ENCODE measurements at places on chromosomes 5 and 9.
A peak's percentile ranks its signal among the peaks of the same experiment; 100 is the strongest.

GRCh38 chr5:120614531-120615180 is 150.6 kb downstream of the PRR16 start:
- no peak for DNase-seq

DNA sequence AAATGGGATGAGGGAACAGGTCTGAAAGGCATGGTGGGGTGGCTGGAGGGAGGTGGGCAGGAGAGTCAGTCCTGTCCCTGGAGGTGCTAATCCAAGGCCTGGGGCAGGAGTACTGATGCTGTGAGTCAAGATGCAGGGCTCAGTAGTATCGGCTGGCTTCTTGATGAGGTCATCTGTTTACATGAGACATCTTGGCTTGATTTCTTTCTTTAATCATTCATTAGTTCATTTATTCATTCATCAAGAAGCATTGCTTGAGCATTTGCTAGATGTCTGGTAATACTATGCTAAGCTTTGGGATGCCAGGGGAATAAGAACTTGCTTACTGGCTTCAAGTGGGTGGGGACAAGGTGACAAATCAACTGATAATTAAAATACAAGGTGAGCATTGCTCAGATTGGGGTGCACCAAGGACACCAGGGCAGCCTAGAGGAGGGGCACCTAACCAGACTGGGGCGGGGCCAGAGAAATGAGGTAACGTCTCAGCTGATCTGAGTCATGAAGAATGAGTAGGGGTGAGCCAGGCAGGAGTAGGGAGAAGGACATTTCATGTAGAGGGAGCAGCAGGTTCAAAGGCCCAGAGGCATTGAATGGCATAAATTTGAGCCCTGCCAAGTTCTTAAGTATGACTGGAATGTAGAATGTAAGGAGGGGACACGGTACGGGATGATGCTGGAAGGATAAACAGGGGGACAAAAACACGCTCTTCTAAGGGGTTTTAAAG is 88.8 kb downstream of the EGFLAM start:
- DNase-seq, result no peak

- DNase-seq, result no peak
Observed at GRCh38 chr5:112854651-112855050, 6.4 kb upstream of the SRP19 start.

- no peak for DNase-seq
Observed at GRCh38 chr5:79302454-79302853, 66.5 kb downstream of the JMY start.

GRCh38 chr5:97181856-97182545 is 1.0 kb downstream of the RIOK2 start:
- DNase-seq, result no peak

GRCh38 chr5:10286162-10286861 is 21.4 kb downstream of the CMBL start:
- no peak for DNase-seq

DNA sequence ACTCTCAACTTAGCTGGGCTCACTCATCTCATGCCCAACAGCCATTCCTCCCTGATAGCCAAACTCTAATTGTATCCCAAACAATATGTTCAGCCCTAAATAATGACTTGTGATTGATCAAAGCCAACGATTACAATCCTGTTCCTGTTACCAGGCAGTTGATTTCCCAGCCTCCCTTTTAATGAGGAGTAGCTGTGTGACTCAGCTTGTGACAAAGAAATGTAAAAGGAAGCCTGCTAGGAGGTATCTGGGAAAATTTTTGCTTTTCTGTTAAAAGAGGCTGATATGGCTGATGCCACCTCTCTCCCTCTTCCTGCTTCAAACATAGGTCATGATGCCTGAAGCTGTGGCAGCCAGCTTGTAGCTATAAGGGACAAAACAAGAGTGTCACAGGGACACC is 19.6 kb upstream of the ENC1 start:
- DNase-seq, result no peak

DNA sequence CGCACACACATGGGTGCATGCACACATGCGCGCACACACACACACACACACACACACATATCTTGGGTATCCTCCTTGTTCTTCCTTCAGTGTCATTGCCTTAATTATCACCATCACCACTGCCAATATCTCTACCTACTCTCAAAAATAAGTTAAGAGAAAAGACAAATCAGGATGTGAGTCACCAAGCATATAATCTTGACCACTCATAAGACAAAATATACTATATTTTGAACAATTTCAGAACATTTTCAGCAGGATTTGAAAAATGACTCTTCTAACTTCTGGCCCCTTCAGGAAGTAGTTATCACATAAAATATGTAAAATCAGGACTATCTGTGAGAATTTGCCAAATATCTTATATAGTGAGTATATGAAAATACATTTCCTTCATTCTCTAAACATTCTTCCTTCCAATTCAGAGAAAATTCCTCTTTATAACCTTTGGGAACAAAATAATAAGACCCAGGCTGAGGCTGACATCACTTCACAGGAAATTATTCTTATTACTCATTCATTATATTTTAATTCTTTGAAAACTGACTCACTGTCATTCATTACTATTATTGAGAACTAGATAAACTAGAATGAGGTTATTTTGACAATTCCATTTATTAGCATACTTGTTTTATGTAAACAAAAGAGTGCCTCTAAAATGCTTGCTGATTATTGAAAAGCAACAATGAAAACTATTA is 772.0 kb upstream of the ACO1 start:
- DNase-seq, result no peak

- no peak for DNase-seq
Observed at GRCh38 chr9:98225015-98225442, 30.4 kb downstream of the TBC1D2 start.

DNA sequence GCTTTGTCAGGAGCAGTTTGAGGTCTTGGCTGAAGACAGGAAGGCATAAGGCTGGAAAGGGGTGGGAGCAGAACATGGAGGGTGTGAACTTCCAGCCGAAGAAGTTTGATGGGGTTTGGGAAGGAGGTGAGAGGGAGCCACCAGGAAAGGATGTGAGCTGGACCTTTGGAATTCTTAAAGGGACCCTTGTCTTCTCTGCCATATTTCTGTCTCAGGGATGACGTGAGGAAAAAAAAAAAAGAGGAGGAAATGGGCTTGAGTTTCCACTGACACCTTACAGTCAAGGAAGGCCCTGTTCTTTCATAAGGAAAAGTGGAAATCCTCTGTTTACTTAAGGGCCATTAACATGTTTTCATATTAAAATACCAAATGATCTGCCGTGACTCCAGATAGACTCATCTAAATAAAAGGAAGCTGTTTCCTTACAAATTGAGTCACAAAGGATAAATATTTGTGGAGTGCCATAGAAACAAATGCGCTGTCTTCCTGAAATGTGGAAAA is 132.1 kb downstream of the PALM2AKAP2 start:
- no peak for DNase-seq

GRCh38 chr5:97480313-97480712 is 297.3 kb upstream of the RIOK2 start:
- DNase-seq, result no peak

DNA sequence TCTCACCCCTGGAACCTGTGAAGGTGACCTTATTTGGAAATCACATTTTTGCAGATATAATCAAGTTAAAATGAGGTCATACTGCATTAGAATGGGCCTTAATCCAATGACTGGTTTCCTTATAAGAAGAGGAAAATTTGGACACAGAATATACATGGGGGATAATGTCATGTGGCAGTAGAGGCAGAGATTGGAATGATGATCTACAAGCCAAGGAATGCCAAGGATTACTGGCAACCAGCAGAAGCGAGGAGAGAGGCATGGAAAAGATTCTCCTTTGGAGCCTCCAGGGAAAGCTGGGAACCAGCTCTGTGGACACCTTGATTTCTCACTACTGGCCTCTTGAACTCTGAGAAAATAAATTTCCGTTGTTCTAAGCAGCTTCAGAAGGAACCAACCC is 20.2 kb upstream of the CEP78 start:
- DNase-seq, result no peak

DNA sequence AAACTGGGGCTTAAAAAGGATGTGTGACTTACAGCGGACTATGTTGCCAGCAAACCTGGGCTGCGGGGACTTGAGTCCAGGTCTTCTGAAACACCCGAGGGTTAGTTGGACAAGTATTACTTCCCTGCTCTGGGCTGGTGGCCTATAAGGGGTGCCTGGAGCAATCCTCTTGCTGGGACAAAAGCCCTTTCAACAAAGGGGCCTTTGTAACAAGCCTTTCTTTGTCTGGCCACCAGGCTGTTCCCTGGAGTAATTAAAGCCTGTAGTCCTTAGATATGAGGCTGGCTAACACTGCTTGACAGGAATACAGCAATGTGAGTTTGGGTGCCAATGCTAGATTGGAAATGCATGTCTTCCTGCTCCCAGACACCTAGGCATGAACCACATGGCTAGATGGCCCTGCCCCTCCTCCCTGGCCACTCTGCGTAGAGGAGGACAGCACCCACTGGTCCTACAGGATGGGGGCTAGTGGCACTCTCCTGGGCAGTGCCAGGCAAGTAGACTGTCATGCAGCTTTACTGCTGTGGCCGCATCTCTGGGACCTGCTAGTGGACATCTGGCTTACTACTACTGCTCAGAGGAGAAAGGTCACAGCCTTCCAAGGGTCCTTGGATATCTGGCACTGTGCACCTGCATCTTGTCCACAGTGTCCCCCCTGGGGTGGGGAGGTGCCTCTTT is 343.1 kb downstream of the ZSWIM6 start:
- DNase-seq, result no peak

GRCh38 chr5:93359296-93359959 is 221.6 kb downstream of the NR2F1-AS1 start:
- DNase-seq, result no peak

- DNase-seq, result no peak
Observed at GRCh38 chr5:146345240-146345577, 6.6 kb downstream of the POU4F3 start.

- DNase-seq, result no peak
Observed at GRCh38 chr9:95182854-95183563, 134.5 kb downstream of the FANCC start.

- DNase-seq, result no peak
Observed at GRCh38 chr9:134053401-134053871, 14.4 kb downstream of the BRD3 start.

GRCh38 chr5:125409861-125410536 is 663.6 kb upstream of the ZNF608 start:
- DNase-seq, result no peak

DNA sequence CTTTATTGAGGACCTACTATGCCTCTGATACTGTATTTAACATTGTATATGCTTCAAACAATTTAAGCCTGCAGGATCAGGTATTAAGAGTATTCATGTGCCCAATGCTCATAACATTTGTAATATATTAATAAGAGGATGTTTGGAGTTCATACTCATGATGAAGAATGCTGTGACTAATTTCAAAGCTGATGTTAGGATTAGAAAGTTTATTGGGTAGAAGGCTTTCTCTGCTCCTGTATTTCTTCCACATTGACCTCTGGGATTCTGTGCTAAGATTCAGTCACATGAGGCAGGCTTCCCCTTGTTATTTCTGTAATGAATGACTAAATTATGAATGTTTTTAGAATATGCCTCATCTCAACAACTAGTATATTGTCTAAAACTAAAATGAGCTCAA is 456.4 kb downstream of the NFIB start:
- DNase-seq, result no peak

- peak; percentile 76 for DNase-seq
Observed at GRCh38 chr5:151123897-151124751, 33.5 kb downstream of the ANXA6 start.

- DNase-seq, result no peak
Observed at GRCh38 chr5:171659896-171660295, 125.7 kb upstream of the SMIM23 start.

- no peak for DNase-seq
Observed at GRCh38 chr5:176916337-176916736, 17.2 kb upstream of the HK3 start.

- DNase-seq, result no peak
Observed at GRCh38 chr9:124657516-124657915, 113.6 kb downstream of the NR6A1 start.

- no peak for DNase-seq
Observed at GRCh38 chr9:129685933-129686259, 20.4 kb downstream of the PRRX2 start.

GRCh38 chr5:3904584-3904983 is 309.0 kb downstream of the IRX1 start:
- no peak for DNase-seq

DNA sequence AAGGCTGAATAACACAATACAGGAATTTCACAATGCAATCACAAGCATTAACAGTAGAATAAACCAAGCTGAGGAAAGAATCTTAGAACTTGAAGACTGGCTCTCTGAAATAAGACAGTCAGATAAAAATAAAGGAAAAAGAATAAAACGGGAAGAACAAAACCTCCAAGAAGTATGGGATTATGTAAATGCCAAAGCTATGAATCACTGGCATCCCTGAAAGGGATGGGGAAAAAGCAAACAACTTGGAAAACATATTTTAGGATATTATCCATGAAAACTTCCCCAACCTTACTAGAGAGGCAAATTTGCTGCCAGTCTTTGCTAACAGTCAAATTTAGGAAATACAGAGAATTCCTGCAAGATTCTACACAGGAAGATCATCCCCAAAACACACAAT is 157.9 kb downstream of the ALDH1A1 start:
- no peak for DNase-seq

GRCh38 chr9:96491079-96491879 is 41.3 kb downstream of the HABP4 start:
- no peak for DNase-seq

DNA sequence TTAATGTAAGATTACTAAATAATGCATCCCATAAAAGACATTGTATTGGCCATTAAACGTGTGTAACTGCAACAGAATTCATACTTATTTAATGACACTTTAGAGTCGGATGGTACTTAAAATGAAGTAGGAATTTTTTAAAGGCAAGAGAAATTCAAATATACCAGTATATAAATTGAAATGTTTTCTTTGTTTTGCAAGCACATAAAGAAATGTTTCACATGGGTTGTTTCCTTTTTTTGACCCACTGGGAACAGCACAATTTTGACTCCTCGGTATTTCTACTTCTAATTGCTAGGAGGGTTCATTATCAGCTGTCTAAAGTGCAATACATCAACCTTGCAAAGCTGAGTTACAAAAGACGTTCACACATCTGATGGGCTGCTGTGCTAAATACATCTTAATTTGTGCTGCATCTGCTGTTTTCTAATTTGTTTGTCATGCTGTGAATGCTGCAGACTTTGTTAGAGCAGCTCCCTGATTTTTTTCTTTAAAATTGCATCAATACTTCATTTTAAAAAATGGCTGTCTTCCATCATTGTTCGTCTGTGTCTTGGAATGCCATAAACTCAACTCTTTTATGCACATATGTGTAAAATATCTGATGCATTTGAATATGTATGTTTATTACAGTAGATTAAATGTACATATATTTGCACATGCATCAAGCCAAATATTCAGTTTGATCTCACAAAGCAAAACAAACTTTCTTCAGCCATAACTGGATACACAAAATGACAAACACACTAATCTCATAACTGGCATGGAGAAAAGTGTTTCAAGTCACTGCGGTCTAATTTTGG is 454.0 kb upstream of the GRAMD2B start:
- no peak for DNase-seq

- no peak for DNase-seq
Observed at GRCh38 chr9:90929626-90930025, 128.0 kb downstream of the SYK start.
